Glutamatergic neuron (in vitro differentiated cells): ENCODE measurements at places on chromosomes 11 and 22. TPM values are rescaled to one million over a fixed set of nuclear protein-coding genes. Genes with fewer than 3 reads are reported as not detected.
A peak's percentile ranks its signal among the peaks of the same experiment; 100 is the strongest.

GRCh38 chr11:26579683-26580082 is 7.6 kb upstream of the MUC15 start:
- no peak for DNase-seq

HINFP gene
- 58.1 TPM for total RNA-seq

- no peak for DNase-seq
Observed at GRCh38 chr11:107741044-107741823, 29.4 kb upstream of the SLN start.

ADAMTS8 gene
- 0.32 TPM for total RNA-seq

DNA sequence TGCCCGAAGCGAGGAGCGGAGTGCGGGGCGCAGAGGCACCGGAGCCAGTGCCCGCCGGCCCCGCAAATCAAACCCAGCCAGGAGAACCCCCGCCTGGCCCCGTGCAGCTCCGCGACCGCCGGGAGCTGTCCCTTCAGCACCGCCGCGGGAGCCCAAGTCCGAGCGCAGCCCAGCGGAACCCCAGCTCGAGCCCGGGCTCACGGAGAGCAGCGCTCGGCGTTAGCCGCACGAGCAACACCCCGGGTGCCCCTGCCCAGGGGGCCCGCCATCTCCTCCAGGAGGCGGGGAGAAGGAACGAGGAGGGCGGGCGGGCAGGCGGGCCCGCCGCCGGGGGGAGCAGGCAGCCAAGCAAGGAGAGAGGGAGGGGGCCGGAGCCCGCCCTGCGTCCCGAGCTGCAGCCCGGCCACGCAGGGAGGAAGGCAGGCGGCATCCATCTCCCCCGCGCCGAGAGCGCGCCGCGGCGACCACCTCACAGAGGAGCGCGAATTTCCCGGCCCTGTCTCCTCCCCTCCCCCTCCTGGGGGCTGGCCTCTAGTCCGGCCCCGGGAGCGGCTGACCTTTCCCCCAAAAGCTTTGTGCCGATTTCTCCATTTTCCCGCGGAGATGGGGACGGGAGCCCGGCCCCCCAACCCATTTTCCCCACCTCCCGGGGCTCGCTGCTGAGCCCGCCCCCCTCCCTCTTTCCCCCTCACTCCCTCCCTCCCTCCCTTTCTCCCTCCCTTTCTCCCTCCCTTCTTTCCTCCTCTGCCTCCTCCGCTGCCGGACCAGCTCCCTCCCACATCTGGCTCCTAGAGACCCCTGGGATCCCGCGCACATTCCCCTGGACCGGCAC is 621 bp downstream of the KCNC1 start:
- peak; percentile 69 for DNase-seq

PATE2 gene
- total RNA-seq, result not detected

DNA sequence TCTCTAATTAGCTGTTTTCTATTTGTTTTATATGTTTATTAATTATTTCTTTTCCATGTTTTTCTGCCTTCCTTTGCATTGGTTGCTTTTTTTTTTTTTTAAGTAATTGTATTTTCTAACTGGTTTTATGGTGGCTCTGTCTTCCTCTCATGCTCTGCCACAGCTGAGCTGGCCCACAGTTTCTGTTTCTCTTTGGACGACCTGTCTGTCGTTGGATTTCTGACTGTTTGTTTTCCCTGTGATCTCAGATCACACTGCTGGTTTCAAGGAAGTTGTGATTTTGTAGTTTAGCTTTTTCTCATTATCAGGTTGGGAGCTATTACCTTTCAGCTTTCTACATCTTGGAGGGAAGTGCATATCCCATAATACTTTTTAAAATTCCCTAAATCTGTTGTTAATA is 15.9 kb upstream of the OR6M1 start:
- no peak for DNase-seq

ISX gene
- total RNA-seq, result not detected

GRCh38 chr11:69245491-69246345 is 48.2 kb upstream of the MYEOV start:
- no peak for DNase-seq

DNA sequence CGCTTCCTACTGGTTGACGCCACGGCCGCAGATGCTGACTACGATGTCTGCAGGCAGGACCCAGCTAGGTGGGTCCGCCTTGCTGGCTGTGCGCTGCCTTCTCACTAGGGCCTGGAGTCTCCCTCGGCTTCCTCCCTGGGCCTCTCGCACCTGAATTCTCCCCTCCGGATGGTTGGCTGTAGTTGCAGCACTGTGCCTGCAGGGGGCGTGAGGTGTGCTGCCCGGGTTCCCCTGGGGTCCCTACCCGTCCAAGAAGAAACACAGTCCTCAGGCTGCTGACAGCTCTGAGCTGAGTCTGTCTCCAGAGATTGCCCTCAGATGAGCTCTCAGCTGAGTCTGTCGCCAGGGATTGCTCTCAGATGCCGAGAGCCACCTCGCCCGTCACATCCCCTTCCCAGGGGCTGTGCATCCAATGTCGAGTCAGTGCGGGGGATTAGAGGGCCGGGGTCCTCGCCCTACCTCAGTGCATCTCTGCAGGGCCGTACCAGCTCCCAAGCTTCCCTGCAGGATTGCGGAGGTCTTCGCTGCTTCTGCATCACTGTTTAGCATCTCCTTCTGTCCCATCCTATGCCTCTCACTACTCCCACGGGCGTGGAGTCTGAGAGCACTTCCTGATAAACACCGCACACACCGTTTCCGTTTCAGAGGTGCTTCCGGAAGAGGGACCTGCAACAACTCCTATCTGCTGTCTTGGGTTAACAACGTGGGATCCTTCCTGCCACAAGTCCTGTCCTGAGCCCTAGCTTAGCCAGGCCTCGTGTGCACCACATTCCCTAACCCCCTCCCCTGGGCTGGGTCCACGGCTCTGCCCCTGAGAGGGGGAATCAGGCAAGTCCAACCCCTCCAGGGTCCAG is 196.9 kb downstream of the CSNK2A3 start:
- DNase-seq, result peak; percentile 45

DNA sequence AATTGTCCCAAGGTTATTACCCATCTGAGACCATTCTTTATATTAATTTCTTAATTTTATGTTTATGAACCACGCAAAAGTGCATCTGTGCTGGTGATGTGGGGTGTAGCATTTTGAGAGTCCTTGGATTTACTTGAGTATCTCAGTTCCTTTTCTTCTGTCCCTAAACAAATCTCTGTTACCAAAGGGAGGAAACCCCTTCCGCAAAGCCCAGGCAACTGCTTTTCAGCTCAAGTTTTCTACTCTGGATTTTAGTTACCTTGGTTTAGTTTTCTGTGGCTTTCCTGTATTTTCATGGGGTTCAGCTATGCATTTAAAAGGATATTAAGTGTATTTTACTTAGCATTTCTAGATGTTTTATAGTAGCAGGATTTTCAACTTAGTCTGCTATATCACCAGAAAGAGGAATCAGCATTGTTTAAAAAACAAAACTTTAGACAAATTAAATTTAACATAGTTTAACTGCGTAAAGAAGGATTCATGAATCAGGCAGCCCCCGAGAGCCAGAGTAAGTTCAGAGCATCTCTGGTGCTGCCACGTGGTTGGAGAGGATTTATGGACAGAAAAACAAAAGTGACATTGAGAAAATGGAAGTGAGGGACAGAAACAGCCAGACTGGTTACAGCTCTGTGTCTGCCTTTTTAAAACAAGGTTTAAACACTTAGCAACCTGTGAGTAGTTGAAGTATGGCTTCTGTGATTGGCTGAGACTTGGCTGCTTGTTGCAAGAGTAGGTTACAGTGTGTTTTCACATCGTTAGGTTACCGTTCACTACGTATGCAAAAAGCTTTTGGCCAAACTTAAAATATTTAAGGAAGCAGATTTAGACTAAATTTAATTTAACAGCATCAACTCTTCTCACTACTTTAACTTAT is 9.6 kb downstream of the ADM start:
- no peak for DNase-seq

GRCh38 chr11:2320568-2321310 is 18.9 kb downstream of the TSPAN32 start:
- no peak for DNase-seq

SCGB1A1 gene
- not detected for total RNA-seq

ADAMTS15 gene
- 0.20 TPM for total RNA-seq

DNA sequence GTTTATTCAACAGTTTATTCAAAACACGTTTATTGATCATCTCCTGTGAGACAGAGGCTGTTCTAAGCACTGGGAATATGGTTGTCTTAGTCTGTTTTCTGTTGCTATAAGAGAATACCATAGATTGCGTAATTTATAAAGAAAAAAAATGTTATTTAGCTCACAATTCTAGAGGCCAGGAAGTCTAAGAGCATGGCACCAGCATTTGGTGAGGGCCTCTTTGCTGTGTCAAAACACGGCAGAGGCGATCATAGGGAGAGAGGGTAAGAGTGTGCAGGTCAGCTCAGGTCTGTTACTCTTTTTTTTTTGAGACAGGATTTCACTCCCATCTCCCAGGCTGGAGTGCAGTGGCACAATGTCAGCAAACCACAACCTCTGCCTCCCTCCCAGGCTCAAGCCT is 5.2 kb upstream of the IL17RA start:
- DNase-seq, result no peak

GRCh38 chr11:96228910-96229309 is 114.1 kb downstream of the MAML2 start:
- DNase-seq, result no peak

KCNK4 gene
- total RNA-seq, result 0.47 TPM

- no peak for DNase-seq
Observed at GRCh38 chr11:44760477-44760872, 33.7 kb downstream of the TSPAN18 start.

RFPL2 gene
- 1.4 TPM for total RNA-seq

GRCh38 chr11:130992788-130993187 is 76.5 kb upstream of the SNX19 start:
- DNase-seq, result no peak

DNA sequence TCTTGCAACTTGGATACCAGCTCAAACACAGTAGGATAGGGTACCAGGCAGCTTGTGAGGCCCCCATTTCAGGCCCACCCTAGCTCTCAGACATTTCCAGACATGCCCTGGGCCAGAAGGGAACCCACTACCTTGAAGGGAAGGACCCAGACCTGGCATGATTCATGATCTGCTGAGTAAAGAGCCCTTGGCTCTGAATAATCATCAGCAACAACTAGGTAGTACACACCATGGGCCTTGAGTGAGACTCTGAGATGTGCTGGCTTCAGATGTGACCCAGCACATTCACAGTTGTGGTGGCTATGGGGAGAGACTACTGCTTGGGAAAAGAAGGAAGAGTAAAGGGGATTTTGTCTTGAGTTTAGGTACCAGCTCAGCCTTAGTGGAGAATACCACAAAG is 23.6 kb downstream of the JRKL start:
- no peak for DNase-seq

DNA sequence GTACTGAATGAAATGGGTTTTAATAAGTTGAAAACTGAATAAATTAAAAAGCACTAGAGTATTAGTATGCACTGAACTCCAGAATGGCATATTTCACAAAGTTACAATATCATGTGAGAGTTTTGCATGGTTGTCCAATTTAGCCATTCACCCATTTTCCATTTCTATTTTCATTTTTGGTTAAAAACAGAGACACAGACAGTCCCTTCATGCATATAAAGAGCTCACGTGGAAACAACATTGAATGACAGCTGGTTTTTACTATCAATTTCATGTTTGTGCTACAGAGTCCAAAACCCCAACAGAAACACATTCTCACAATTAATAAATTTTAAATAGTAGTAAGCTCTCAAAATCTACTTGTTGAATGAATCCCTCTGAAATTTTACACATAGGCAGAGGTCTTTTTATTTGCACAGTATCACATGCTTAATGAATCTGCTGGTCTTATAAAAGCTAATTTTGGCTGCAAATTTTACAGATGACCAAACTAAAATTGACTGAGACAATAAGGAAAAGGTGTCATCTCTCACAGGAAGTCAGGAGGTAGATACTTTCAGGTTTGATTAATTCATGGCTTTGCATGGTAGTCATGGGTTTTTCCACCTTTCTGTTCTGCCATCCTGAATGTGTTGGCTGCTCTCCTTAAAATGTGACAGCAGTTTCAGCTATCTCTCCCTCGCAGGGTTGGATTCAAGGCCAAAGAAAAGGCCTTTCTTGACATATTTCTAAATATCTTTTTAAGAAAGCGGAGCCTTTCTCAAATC is 20.6 kb upstream of the DDI1 start:
- DNase-seq, result no peak

- DNase-seq, result no peak
Observed at GRCh38 chr11:65226103-65226442, 35.7 kb upstream of the POLA2 start.

ADM2 gene
- 37.6 TPM for total RNA-seq

- no peak for DNase-seq
Observed at GRCh38 chr22:19916006-19916405, 25.6 kb upstream of the COMT start.

DNA sequence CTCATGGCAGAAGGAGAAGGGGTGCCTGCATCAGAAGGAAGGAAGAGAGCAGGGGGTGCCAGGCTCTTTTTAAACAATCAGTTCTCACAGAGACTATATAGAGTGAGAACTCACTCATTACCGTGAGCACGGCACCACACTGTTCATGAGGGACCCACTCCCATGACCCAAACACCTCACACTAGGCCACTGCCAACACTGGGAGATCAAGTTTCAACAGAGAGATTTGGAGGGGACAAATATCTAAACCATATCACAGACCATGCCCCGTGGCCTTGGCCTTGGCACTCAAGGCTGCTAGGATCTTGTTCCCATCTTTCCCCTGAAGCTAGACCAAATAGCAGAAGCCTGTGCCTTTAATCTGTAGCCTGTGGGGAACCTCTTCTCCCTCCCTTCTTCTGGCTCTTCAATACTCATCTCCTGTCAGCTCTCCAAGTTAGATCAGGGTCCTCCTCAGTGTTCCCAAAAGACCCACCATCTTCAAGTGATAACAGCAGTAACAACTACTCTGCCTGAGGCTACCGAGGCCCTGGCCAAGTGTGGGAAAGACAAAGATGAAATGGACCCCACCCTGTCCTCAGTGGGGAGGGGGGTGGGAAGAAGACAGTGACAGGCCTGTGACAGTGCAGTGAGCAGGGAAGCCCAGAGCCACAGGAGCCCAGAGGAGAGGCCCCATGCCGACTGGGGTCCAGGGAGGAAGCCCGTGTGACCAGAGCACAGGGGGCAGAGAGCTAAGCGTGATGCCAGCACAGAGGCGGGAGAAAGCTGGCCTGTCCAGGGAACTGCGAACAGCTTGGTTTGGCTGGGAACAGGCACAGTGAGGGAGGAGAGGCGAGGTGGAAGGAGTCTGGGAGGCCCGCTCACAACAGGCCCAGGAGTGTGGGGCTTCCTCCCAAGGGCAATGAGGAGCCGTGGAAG is 72.6 kb downstream of the MYO7A start:
- no peak for DNase-seq

DNA sequence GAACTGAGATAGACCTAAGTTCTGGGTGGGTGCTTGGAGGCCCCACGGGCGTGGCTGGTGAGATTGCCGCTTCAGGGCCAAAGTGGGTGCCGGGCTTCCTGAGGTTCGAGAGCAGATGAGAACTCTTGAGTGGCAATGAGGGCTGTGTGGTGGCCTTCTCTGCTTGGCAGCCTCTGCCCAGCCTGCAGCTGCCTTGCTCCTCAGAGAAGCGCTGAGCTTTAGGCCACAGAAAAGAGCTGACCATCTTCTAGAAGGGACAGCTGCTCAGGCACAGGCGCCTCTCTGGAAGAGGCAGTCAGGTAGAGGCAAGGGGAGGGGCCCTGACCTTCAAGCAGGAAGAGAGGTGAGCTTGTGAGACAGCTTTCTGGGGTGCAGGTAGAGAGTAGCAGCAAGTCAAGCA is 72.8 kb downstream of the MED15 start:
- DNase-seq, result no peak
